ENCODE measurements at places on chromosomes 7 and 10.

- DNase-seq, result no peak
Measured at GRCh38 chr10:29543715-29544114, 91.1 kb downstream of the SVIL start.

- no peak for DNase-seq
Measured at GRCh38 chr7:135253851-135254771, 20.5 kb downstream of the STRA8 start.

DNA sequence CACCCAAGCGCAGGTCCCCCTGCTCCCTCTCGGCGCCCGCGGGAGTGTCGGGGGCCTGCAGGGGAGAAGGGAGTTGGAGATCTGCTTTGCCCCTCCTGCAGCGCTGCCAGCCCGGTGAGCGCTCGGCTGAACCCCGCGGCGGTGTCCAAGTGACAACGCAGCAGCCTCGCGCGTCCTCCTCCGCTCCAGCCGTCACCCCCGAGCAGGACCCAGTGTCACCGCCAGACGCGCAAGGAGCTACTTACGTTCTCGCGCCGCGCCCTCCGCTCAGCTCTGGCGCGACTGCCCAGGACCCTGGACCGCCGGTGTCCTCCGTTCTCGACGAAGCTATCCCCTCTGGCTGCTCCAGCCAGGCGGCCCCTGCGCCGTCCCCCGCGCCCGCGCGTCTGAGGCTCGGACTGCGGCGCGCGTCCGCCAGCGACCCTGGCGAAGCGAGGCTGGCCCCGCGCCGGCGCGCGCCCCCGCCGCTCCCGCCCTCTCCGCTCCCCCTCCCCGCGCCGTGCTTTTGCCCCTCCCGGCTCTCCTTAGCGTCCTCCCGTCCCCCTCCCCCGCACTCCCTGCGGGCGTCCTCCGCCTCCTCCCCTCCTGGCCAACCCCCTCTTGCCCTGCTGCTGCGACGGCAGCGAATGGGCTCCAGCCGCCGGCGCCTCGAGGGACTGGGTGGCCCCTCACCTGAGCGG, at the start of gene NRCAM:
Gene NRCAM (minus strand): TSS at position 439 of the 680 bp plus-strand sequence. CDS start 216,372 bp downstream, outside the sequence.
- DNase-seq, result no peak

- DNase-seq, result no peak
Measured at GRCh38 chr10:132572545-132572937, 35.0 kb downstream of the INPP5A start.

DNA sequence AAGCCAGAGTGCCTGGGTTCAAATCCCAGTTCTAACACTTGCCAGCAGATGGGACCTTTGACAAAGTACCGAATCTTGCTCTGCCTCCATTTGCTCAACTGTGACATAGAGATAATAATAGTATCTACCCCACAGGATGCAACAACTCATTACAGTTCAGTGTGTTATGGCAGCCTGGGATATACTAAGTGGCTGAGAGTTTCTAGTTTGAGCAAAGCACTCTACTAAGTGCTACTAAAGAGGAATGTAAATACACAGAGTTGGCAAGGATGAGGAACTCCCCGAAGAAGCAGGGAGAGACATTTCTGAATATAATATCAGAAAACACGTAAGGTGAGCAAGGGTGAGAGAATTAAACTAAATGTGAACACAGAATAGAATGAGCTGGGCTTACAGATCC, 243.2 kb downstream of the ARHGAP21 start:
- DNase-seq, result no peak

DNA sequence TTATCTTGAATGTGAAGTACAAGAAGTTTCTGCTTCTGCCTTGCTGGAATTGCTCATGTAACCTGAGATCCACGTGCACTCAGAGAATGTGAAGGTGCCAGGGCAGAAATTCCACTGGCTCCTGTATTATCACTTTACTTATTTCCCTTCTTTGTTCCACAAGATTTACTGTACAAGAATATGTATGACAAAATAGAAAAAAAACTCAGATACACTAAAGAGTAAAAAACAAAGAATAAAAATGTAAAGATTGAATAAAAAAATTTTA, 43.0 kb downstream of the PLCE1 start:
- DNase-seq, result no peak

GRCh38 chr10:120105492-120105891, 213.0 kb downstream of the SEC23IP start:
- DNase-seq, result no peak

DNA sequence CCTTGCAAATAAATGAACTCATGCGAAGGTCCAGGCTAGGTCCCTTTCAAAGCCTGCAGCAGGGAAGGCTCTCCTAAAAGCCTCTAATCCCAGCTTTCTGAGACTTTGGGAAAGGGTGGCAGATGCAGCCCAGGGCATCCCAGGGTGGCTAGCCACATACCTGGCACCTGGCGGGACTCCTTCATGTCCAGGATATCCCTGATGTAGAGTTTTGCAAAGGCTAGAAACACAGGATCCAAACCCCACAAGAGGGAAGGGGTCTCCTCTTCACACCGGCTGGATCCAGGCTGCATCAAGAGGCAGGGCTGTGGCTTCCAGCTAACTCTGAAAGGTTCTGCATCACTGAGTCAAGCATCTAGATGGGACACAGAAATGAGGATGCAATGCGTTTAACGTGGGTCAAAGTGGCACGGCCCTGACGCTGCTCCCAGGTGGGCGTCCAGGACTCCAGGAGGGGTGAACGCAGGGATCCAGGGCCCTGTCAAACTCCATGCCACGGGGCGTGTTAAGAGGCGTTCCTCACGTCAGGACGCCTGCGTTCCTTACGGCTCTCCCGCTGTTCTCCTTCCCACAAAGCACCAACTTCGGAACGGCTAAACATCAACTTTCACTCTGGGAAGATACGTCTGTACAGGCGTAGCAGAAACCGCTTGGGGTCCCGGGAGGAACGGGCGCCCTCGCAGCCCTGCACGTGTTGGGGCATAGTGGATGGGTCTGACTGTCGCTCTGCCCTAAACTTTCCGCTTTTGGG, 507 bp downstream of the STN1 start:
- DNase-seq, result no peak

DNA sequence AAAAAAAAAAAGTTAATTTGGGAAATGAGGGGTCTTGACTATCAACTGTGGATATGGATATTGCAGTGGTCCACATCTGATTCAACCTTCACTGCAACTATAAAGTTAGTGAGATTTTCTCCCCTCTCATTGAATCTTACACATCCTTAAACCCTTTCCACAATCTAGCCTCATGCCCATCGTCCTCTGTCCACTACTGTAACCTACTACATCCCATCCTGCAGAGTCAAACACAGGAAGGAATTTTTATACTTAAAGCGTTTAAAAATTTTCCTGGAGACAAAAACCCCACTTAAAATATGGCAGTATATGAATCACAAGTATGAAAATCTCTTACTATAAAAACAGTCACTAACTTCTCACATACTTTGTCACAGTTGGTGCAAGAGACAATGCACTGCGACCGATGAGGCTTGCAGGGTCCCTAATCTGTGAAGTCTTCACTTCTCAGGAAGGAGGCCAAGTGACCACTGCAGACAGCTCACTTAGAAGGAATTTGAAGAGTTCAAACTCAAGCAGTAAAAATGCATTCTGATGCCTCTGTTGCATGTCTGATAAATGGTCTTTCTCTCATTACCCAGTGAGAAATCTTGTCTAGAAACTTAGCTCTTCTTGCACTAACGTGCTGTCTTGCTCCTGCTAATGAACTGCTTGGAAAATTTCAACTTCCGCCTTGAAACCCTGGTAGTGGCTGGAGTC, 50.3 kb upstream of the ST8SIA6 start:
- DNase-seq, result no peak

GRCh38 chr7:127336458-127336857, 56.0 kb downstream of the ZNF800 start:
- DNase-seq, result no peak

DNA sequence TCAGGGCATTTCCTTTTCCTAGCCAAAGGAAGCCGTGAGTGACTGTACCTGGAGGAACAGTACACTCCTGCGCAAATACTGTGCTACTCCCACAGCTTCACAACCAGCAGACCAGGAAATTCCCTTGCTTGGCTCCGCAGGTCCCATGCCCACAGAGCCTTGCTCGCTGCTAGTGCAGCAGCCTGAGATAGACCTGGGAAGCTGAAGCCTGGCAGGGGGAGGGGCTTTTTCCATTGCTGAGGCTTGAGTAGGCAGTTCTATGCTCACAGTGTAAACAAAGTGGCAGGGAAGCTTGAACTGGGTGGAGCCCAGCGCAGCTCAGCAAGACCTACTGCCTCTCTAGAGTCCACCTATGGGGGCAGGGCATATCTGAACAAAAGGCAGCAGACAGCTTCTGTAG, 291.2 kb downstream of the HGF start:
- DNase-seq, result no peak

DNA sequence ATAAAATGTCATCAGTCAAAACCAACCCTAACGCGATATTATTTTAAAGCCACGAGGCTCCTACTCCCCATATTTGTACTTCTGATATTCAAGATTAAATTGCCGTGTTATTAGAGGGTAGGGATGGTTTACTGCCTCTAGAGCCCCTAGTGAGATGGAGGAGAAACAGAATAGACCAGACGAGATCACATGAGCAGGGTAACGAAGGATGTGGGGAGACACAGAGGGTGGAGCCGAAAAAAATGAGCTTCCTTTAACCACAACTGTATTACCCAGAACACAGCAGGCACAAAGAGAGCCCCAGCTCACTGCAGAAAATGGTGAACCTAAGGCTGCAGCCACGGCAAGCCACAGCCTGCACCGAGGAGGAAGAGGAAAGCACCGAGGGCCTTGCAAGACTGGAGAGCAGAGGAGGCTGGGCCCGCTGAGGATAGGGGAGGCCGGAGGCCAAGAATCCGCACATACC, 14.3 kb downstream of the ZC3HAV1 start:
- peak; percentile 53 for DNase-seq

DNA sequence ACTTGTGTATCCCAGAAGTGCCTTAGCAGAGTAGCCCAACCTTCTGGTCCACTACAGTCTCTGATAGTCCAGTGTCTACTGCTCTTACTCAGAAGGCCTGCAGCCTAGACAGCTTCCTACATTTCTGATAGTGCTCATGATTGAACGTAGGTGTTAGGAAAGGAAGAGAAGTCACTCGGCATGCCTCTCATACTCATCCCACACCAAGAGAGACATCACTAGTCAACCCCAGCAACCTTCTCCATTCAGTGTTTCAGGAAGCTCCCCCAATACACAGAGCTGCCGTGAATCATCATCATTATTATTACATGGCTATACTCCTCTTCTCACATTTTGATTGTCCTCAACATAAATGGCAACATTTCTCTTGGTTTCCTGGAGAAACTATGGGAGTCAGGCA, 166.4 kb downstream of the COBL start:
- DNase-seq, result no peak

DNA sequence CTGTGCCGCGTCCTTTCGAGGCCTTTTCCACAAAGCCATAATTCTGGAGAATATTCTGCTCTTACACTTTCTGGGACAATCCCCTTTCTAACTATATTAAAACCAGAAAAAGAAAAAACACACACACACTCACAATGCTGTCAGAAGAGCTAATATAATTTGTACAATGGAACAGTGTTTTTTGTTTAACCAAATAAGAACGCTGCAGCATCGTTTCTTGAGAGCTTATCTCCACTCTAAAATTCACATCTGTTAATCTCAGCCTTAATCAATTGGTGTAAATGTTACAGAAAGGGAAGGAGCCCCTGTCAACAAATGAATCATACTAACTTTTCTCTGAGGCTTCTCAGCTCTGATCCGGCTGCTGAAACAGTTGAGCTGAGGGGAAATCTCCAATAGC, 123.9 kb downstream of the GALNT11 start:
- no peak for DNase-seq

GRCh38 chr10:62778125-62778524, 26.4 kb upstream of the ADO start:
- no peak for DNase-seq

- DNase-seq, result no peak
Measured at GRCh38 chr7:108079276-108079647, 50.9 kb downstream of the LAMB4 start.

DNA sequence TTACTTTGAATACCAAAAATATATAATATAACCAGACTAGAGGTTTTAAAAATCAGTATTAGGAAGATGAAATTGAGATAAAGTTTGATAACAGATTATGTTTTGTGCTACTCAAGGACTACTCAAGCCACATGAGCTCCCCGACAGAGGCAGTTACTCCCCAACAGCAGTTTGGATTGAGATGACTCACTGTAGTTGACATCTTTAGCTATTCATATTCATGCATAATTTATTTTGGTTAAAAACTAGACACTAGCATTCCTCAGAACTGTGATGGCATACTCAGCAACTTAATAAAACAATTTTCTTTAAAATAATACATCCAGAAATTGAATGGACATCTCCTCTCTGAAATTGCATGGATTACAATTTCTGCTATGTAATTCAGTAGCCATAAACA, 19.6 kb downstream of the PCLO start:
- no peak for DNase-seq

GRCh38 chr7:43925984-43926797, at the start of gene UBE2D4:
UBE2D4 (plus strand) TSS chr7:43926436; CDS start chr7:43926533, 97 bp downstream.
- DNase-seq, result peak; percentile 79
